ENCODE measurements at places on chromosomes 6 and 20. TPM values are rescaled to one million over a fixed set of nuclear protein-coding genes. Genes with fewer than 3 reads are reported as not detected.

DNA sequence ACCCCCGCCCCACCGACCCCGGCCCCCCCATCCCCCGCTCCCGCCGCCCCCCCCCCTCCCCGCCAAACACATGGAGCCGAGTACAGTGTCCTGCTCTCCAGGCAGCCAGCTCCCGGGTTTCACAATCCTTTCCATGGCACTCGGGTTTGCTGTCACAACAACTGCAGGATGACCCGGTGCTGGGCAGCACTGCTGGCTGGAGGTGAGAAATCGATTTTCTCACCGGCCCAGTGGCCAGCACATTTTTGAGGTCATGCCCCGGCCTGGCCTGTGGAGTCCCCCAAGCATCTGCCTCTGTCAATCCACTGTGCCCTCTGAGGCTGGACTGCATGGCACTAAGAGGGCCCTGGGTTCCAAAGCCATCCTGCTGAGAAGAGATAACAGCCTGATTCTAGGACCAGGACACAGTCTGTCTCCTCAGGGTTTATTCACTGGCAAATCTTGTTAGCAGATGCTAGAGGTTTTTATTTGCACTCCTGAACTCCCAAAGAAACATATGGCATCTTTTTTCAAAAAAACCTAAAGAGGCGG, 129.5 kb downstream of the NFATC2 start:
- no peaks in the 10 kb centered on the region for H3K4me1 ChIP-seq
- H3K27me3 ChIP-seq = no peaks in the 10 kb centered on the region
- no peak for DNase-seq

DNA sequence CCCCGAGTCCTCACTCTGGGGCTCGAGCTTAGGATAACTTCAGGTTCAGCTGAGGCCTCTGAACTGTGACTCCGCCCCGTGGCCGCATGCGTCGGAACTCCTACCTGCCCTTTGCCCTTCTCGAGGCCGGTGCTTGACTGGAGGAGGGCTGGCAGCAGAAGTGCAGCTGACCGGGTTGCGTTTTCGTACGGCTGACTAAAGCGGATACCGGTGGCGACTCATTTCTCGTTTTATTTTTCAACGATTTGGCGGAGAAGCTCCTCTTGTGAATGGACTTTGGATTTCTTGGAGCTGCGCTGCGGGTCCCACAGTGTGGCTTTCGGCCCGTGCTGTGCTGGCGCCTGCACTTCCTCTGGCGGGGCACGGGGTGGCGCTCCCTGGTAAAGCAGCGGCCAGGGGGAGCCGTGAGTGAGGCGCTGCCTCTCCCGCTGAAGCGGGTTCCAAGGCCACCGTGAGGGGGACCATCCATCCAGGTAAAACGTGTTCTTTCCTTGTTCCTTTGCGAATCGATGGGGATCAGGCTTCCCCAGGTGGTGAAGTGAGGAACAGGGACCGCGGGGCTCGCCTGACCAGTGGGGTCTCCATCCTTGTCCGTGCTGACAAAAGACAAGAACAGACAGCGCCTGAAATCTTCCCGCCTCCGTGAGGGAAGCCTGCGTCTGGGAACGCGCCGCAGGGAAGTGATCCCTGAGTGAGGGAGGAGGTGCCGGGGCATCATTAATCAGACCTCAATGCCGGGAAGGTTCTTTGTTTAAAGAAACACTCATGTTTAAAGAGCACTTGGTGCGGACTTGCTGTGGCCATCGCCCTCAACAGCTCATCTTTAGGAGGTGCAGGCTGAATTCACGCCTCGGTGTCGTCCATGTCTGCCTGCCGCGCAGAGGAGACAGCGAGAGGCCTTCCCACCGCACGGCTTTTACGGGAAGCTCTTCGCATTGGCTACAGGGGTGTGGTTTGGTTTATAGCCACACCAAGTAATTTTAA, 38.8 kb downstream of the ERMARD start:
- H3K27me3 ChIP-seq = peaks cover 3% of the 10 kb centered on the region
- H3K4me1 ChIP-seq = no peaks in the 10 kb centered on the region
- DNase-seq = peak; percentile 88
- H3K4me3 ChIP-seq = peak overlapping the region; percentile 65
- no peaks in the 10 kb centered on the region for H3K36me3 ChIP-seq

SLC22A16 gene
- total RNA-seq = not detected

DNA sequence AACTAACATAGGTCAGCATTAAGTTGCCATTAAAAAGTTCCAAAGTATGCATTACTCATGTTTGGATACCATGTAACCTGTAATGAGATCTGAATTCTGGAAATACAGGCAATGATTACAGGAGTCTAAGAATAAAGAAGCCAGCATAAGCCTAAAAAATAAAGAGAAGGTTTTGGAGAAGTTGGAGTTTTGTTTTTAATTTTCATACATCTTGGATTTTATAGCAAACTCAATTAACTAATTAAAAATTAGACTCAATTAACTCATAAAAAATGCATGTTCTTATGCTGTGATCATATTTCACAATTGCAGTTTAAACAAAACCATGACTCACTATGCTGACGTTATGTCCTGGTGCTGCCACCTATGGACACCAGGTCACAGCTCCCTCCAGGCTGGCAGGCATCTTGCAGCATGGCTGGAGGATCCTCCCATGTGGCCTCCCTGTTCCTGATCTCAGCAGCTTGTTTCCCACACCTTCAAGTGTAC, 648.8 kb upstream of the AGPAT4 start:
- H3K4me3 ChIP-seq = no peak overlapping the region
- no peaks in the 10 kb centered on the region for H3K4me1 ChIP-seq
- no peak overlapping the region for H3K27ac ChIP-seq

- no peaks in the 10 kb centered on the region for H3K27me3 ChIP-seq
- no peak overlapping the region for H3K4me3 ChIP-seq
- no peaks in the 10 kb centered on the region for H3K36me3 ChIP-seq
- no peak for DNase-seq
Observed at GRCh38 chr20:41960166-41960565, 342.0 kb upstream of the CHD6 start.

Measured in H9 (cell line).